Tongue (tissue), 3 donors: ENCODE measurements at places on chromosomes 3 and 15. TPM values are rescaled to one million over a fixed set of nuclear protein-coding genes. Genes with fewer than 3 reads are reported as not detected.

Gene SERPINI2
- total RNA-seq: 2.2 TPM

Gene GOLGA8T
- total RNA-seq: not detected

Gene STX19
- 0.41 TPM for total RNA-seq

Gene SAMMSON
- total RNA-seq: 0.41 TPM

Gene TMEM40
- total RNA-seq: 7.6 TPM

Gene CMTM8
- 3.4 TPM for total RNA-seq

Gene POLQ
- total RNA-seq: 3.7 TPM

Gene PRC1
- 62.7 TPM for total RNA-seq

Gene CPEB1
- 1.1 TPM for total RNA-seq
